Stimulated activated CD8-positive, alpha-beta memory T cell treated with anti-CD3 and anti-CD28 coated beads, Interleukin-7, amount 100 ng/mL, for 48 hours (primary cell): ENCODE measurements at places on chromosomes 13 and 19.

GRCh38 chr19:18065173-18065495, 21.6 kb downstream of the IL12RB1 start:
- DNase-seq: no peak

DNA sequence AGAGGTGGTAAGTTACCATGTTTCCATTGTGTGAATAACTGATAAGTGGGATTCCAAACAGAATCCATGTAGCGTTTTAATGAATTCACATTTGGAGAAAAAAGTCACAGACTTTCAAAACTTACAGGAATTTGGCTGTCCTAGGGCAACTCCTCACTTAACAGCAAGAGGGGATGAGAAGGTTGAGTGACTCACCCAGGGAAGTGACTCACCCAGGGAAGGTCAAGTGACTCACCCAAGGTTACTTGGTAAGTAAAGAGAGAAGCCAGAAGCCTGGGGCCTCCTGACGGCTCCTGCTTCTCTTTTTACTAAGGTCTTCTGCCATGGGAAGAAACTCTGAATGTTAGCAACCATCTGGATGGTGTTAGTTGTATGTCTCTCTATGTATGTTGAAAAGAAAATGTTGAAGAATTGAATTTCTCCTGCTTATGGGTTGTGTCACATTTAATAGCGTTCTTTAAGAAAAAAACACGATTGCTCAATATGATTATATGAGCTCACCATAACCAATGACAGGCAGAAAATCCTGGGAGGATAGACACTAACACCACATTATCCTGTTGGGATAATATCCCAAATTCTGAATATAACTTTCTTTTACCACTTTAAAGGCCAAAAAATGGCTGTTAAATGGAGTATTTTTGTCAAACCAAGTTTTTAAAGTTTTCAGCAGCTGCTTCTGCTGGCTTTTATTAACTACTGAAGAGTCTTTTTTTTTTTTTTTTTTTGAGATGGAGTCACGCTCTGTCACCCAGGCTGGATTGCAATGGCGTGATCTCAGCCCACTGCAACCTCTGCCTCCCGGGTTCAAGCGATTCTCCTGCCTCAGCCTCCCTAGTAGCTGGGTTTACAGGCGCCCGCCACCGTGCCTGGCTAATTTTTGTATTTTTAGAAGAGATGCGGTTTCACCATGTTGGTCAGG, 195.6 kb downstream of the GGACT start:
- DNase-seq: peak; percentile 27

- DNase-seq: no peak
Measured at GRCh38 chr13:49740870-49741269, 49.6 kb upstream of the EBPL start.

- DNase-seq: no peak
Measured at GRCh38 chr13:48448959-48449614, 36.2 kb upstream of the LPAR6 start.

- no peak for DNase-seq
Measured at GRCh38 chr19:18503971-18504885, 17.6 kb downstream of the ELL start.

GRCh38 chr19:28737021-28737895, 475.7 kb downstream of the UQCRFS1 start:
- DNase-seq: no peak

GRCh38 chr19:35309481-35310279, 17.7 kb downstream of the MAG start:
- DNase-seq: no peak

DNA sequence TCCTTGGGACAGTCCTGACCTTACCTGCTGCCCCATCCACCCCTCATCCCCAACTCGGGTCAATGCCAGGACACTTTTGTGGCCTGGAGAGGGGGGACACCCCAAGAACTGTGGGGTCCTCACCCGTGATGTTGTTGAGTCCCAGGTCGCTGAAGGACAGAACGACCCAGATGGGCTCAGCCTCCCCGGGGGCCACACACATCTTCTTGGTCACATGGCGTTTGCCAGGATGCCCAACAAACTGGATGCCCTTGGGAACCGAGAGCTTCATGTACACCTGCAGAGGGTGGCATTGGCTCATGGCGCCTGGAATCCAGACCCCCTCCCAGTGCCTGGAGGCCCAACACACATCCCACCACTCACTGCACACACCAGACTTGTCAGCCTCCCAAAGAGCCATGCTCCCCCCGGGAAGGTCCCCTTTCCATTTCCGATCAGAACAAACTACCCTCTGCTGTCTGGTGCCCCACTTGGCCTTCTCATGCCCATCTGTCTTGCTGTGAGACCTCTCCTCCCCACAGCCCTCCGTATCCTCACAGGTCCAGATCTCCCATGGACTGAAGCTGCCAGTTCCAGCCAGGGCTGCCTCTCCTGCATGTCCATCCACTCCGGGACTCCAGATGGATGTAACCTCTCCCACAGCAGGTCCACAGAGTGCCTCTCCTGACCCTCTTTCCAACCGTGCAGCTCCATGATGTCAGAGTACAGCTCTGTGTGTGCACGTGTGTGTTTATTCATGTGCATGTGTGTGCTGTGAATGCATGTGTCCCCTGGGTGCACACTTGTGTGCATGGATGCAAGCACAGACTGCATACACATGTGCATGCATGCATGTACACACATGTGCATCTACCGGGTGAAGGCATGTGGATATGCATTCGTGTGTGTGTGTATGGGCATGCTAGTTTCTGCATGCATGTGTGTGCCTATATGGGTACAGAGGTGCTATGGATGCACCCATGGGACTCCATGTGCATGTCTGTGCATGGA, 58.4 kb downstream of the F2RL3 start:
- no peak for DNase-seq

GRCh38 chr13:21383090-21383489, 76.0 kb downstream of the ZDHHC20 start:
- no peak for DNase-seq

GRCh38 chr13:28357911-28358433, 137.0 kb downstream of the FLT1 start:
- DNase-seq: no peak

DNA sequence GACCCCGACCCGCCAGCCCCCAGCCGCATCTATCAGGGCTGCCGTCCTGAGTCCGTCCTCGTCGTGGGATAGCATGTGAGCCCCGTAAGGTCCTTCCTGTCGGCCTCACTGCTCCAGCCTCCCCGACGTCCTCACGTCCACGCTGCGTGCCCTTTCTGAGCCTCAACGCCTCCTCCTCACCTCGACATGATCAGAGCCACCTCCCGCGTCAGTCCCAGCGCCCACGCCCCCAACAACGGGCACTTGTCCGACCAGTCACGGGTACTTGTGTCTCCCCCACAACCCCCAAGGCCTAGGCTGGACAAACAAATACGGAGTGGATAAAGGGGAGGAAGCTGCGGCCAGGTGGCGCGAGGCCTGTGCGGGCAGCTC, 665 bp downstream of the ZNF497 start:
- DNase-seq: no peak

DNA sequence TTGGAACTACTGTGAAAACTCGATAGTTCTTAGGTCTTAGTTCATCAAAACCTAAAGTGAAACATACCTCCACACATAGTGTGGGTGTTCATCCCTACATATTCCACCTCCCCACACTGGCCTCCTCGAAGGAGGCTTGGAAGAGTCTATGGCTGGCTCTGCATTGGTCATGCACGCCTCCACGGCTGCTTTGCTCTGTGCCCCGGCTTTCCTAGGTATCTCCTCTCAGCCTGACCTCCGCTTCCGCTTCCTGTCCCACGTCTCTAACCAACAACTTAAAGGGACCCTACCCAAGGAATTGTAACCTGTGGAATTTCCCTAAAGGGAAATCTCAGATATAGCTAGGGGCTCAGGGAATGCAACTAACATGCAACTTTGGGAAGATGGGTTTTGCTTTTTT, 79.7 kb upstream of the MBNL2 start:
- no peak for DNase-seq

DNA sequence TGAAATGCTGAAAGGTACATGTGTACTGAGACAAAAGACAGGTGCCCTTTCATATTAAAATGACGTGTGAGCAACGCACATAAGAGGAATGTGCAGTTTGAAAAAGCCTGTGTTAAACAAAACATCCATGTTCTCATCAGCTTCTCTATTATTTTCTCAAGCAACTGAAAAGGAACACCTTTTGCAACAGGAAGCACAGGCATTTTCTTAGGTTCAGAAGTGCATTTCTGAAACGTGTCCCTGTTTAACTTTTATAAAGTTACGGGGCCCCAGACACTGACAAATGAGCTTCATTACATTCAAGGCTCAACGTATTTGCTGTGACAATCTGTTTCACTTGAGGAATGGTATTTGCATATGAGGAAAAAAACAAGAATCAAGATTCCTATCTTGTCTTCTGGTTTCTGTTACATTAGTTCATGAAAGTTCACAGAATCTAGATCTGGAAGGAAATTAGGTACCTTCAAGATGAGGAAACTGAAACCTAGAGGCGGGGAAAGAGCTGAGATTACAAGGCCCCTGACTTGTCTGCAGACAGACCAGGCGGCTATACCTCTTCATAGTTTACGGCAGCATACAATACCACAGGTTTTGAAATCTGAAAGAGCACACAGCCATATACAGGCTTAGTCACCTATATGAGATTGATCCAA, 431.7 kb downstream of the KLF12 start:
- no peak for DNase-seq
